ENCODE measurements at places on chromosomes 12 and 14. TPM values are rescaled to one million over a fixed set of nuclear protein-coding genes. Genes with fewer than 3 reads are reported as not detected.

Gene GPR84
- total RNA-seq = under 0.01 TPM

Gene RIN3
- total RNA-seq = 7.7 TPM

Gene C3AR1
- 0.09 TPM for total RNA-seq

Gene LIN7A
- total RNA-seq = 0.19 TPM

GRCh38 chr12:57087691-57088353 is 1.1 kb upstream of the NAB2 start:
- peak; percentile 93 for DNase-seq

- no peak for DNase-seq
Observed at GRCh38 chr14:54690887-54691286, 124.0 kb downstream of the SAMD4A start.

- DNase-seq = no peak
Observed at GRCh38 chr12:3995306-3995705, 122.1 kb upstream of the PARP11 start.

GRCh38 chr12:120554678-120555077 is 20.5 kb downstream of the RNF10 start:
- DNase-seq = no peak

GRCh38 chr12:12616512-12617310 is 5.0 kb downstream of the CREBL2 start:
- DNase-seq = no peak

- peak; percentile 81 for DNase-seq
Observed at GRCh38 chr12:7142056-7142644, 12.0 kb downstream of the CLSTN3 start.

GRCh38 chr14:69519204-69520100 is 34.9 kb downstream of the PLEKHD1 start:
- DNase-seq = no peak

- no peak for DNase-seq
Observed at GRCh38 chr12:26659930-26660329, 173.1 kb downstream of the ITPR2 start.

- DNase-seq = no peak
Observed at GRCh38 chr12:131921866-131922769, 7.0 kb upstream of the PUS1 start.

- DNase-seq = no peak
Observed at GRCh38 chr12:88445705-88446394, 134.4 kb downstream of the KITLG start.
